Activated CD4-positive, alpha-beta T cell treated with anti-CD3 and anti-CD28 coated beads, Interleukin-2, amount 10 ng/mL, durations not matched to agents 7 days and 5 days (primary cell): ENCODE measurements at places on chromosomes 1 and 21. TPM values are rescaled to one million over a fixed set of nuclear protein-coding genes. Genes with fewer than 3 reads are reported as not detected.

Gene MNDA
- total RNA-seq, result not detected

Gene HJV
- total RNA-seq, result not detected

Gene MYBPH
- total RNA-seq, result not detected

Gene ERICH3
- total RNA-seq, result not detected

Gene ZMYND12
- total RNA-seq, result 0.69 TPM

Gene KCNQ4
- total RNA-seq, result 0.23 TPM

Gene ZNF648
- total RNA-seq, result not detected

Gene PDZK1
- 0.42 TPM for total RNA-seq

Gene PTCH2
- total RNA-seq, result 0.92 TPM

Gene TMEM201
- 17.1 TPM for total RNA-seq

GRCh38 chr1:54981466-54981865 lies 1.0 kb downstream of the TMEM61 start:
- no peak for DNase-seq

GRCh38 chr1:152801333-152801732 lies 4.8 kb downstream of the LCE1D start:
- DNase-seq, result no peak

DNA sequence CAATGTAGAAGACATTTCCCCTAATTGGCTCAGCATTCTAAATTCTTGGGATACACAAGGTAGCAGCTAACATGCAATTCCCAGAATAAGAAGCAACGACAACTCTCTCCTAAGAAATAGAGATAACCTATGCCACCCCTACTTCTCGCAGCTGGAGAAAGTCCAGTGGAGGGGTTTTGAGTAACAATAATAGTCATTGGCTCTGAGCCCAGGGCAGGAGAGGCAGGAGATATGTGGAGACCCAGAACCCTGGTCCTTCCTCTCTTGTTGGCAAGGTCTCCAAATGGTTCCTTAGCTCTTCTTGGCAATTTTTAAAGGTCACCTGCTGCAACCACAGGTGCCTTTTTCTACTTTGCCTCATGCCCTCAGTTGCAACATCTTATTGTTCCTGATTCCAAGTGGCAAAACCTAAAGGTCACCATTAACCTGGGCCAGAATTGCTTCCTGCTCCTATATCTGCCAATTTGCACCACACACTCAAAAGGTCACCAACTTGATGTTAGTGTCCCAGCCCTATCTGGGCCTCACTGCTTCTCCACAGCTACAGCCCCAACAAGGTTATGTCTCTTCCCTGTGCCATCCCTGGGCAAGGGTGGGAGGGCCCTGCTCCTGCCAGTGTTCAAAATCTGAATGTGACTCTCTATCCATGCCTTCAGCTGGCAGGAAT lies 36.7 kb downstream of the TBX15 start:
- no peak for DNase-seq

DNA sequence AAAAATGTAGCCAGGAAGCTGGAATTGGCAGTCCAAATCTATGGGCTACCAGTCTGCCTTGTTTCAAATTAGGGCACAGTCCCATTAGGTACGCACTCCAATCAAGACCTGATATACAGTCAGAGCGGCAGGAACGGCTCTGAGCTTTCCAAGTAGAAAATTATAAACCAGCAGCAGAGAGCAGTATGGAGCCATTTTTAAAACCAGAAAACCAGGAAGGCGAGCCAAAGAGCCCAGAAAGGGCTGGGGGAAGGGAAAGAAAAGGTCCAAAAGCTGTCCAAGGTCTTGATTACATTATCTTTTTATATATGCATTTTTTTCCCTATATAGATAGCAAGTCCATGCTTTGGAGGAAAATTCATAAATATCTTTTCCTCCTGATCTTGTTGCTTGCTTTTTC lies 719.0 kb downstream of the RWDD3 start:
- no peak for DNase-seq

- no peak for DNase-seq
These were observed 29.2 kb upstream of the PDXK start for GRCh38 chr21:43689556-43690337.

- no peak for DNase-seq
These were observed 40.2 kb downstream of the NID1 start for GRCh38 chr1:236024641-236025040.

DNA sequence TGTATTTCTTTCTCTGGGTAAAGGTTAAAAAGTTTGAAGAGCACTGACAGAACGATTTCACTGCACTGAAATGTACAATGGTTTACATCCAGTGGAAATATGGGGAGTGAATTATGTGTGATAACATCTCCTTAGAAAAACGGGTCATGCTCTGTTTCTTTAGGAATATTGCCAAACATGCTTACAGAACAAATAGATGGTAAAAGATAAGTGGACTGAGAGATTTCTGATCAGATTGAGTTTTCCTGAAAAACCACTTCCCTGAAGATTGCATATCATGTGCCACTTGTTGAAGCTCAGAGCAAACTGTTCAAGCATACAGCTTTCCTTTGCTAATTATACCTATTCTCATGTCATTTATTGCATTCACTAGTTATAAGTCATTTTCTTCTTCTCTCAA lies 29.9 kb upstream of the DISP1 start:
- DNase-seq, result no peak

- DNase-seq, result no peak
These were observed 82.9 kb downstream of the GALNT2 start for GRCh38 chr1:230149751-230150584.

DNA sequence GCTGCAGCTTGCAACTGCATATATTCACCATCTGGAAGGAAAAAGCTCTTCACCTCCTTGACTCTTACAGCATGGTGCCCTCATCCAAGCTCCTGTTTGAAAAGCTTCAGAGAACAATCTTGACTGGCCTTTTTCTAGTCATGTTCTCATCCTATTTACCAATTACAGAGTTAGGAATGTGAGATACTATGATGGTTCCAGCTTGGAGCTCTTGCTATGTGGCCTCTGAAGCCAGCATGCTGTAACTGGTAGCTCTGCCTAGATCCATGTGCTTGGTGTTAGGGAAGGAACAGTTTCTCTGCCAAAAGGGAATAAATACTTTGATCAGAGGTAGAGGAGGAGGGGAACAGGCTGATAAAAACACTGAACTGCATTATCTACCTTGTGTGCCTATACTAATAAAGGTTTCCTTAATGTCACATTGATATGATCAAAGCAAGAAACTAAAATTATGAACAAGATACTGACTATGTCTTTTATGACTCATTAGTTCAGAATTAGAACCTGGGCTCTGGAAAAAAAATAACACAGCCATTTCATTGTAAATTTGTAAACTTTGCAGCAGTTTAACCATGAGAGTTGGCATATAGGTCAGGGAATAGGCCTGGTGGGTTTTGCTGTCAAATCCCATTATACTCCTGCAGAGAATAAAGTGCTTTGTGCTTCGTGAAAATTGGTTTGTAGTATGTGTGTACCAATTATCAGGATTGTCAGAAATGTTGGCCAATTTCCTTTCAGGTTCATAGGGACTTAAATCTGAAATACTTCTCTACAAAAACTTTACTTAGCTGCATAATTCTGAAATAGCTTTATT lies 92.7 kb downstream of the LEPR start:
- no peak for DNase-seq

DNA sequence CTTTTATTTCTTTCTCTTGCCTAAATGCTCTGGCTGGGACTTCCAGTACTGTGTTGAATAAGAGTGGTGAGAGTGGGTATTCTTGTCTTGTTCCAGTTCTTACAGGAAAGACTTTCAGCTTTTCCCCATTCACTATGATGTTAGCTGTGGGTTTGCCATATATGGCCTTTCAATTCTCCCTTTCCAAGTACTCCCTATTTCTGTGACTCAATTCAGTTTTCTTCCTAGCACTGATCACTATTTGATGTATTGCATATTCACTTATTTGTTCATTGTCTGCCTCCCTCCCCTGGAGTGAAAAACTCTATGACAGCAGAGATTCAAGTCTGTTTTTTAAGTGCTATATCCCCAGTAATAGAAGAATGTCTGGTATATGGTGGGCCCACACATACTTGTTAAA lies 618.2 kb upstream of the CAMK1G start:
- DNase-seq, result no peak

DNA sequence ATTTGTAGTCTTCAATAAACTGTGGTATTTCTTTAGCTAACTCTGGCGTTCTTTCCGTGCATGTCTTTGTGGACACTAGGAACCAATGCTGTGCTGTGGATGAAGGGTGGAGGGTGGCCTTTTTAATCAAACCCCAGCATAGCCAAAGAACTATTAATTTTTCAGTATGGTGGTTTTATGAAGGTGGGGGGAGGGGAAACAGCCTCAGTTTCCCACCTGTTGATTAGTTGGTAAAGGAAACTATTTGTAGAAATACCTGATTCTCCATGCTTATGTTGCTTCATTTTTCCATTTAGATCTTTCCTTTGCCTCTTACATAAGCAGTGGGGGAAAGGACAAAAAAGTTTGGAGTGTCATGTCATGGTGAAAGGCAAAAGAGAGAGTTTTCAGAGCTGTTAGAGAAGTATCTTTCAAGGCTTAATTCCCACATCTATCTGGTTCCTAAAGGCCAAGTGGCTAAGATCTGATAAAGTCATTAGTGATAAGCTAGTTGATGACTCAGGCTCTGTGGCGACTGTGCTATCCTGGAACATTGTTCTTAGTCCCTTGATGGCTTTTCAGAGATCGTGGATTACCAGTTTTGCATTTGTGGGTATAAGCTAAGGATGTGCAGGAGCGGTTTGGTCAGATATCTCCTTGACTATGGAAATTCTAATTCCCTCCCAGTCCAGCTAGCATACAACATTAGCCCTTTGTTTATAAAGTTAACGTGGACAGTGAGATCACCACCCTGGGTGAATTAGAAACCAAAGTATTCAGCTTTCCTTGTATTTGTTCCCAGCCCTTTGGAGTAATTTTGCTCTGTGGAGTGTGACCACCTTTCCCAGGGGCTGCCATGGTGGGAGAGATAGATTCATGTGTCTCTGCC lies 8.7 kb upstream of the HAX1 start:
- no peak for DNase-seq

- DNase-seq, result no peak
These were observed 11.1 kb downstream of the PRR9 start for GRCh38 chr1:153228491-153228890.

DNA sequence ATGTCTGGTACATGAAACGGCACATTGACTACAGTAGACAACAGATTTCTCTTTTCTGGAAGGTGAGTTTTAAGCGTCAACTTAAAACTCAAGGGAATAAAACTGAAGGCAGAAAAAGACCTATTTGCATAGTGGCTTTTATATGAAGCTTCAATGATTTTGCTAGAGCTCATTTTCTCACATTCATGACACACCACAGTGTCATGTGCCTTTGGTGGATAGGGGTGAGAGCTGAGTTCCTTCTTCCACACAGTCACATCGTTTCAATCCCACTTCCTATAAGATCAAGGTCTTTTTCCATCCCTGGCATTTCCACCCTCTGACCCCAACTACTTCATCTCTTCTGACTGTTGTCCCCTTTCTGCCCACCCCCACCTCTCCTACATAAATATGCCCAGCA lies 31.0 kb downstream of the IL12RB2 start:
- no peak for DNase-seq
